ENCODE measurements at places on chromosomes 4 and X.

DNA sequence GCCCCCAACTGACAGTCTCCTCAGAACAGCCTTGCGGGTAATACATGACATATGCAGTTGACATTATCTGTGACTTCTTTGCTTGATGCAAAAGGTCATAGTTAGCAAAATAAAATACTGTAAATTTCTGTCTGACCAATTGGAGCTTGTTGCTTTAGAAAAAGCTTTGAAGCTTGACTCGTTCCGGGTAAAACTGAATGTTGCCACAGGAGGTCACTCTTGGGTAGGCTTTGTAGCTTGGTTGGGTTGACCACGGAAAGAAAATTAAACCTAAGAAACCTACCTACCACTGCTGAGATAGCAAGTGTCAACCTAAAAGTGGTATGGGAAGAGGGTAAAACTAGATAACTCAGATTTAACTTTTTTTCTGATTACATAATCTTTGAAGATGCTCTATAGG is 23.2 kb downstream of the PRPS2 start:
- peaks cover 23% of the 10 kb centered on the region for H3K36me3 ChIP-seq
- no peak overlapping the region for H3K4me3 ChIP-seq
- peaks cover 2% of the 10 kb centered on the region for H3K4me1 ChIP-seq
- H3K27me3 ChIP-seq: no peaks in the 10 kb centered on the region
- DNase-seq: peak; percentile 56

DNA sequence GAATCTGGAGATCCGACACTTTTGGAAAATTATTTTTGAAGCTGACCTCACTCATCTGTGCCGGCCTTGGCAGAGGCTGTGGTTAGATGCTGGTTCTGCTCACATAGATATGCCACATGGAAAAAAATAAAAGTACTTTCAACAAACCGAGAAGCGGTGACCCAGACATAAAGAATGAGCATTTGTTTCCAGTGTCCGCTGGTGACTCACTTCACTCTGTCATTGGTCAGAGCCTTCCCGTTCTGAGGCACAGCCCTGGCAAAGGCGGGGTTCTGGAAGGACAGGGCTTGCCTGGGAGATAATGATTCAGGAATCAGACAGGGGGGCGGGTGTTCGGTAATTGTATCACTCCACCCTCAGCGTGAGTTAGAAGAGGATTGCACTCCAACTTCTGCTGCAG is 172.4 kb upstream of the MXRA5 start:
- DNase-seq: no peak
- no peaks in the 10 kb centered on the region for H3K27me3 ChIP-seq
- H3K4me1 ChIP-seq: no peaks in the 10 kb centered on the region

DNA sequence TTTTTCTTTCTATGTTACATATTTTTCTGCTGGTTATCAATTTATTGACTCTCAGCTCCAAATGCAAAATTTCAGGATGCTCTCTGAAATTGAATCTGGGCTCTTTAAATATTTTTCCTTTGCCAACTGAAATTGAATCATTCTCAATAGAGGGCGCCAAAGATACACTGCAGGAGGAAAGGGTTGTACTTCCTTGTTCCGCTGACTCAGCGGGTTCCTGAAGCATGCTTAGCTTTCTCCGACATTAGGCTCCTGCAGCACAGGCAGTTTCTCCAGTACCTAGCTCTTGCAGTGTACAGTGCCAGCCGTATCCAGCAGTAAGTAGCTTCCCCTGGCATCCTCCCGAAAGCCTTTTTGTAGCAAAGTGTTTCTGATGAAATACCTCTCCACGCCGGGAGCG is 28.8 kb upstream of the CFAP47 start:
- DNase-seq: no peak
- no peaks in the 10 kb centered on the region for H3K4me1 ChIP-seq
- no peak overlapping the region for H3K4me3 ChIP-seq
- H3K27ac ChIP-seq: no peak overlapping the region
- no peaks in the 10 kb centered on the region for H3K27me3 ChIP-seq
- no peaks in the 10 kb centered on the region for H3K36me3 ChIP-seq

DNA sequence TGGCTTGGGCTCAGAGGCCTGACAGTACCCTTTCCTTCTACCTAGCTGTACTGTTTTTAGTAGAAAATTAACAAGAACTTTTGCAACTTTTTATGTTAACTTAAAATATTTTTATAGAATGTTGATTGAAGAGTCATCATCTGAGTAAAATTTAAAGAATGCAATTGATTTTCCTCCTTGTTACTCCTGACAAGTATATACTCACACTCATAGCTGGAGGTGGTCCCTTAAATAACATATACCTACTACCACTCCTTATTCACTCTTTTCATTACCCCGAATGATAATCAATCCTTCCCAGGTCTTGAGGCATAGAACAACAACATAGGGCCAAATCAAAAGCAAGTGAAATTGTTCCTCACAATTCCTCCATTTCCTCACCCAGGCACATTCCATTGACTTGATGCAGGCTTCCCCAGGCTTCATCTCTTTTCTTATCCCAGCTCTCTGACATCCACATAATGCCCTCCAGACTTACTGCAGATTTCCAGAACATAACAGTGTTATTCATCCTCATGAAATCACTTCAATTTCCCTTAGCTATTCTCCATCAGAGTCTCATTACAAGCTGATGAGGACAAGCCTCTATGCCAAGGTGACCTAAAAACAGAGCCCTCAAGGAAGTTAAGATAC is 73.2 kb upstream of the ANXA10 start:
- DNase-seq: no peak
- no peaks in the 10 kb centered on the region for H3K27me3 ChIP-seq
- H3K4me3 ChIP-seq: no peak overlapping the region
- H3K4me1 ChIP-seq: no peaks in the 10 kb centered on the region

DNA sequence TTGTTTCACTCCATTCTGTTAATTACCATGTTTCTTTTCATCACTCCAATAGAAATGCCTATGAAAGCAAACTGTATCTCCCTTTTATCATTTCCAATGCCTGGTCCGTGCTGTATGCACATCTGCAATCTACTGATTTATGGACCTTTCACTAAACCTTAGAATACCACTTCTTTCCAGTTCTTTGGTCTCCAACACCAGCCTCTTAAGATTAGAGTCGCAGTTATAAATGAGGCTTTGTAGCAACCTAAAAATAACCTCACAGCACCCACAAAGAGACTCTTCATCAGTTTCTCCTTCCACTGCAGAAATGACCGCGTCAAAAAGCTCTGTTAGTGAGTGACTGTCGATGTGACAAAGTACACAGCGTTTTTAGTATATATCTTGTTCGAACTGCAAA is 282.6 kb downstream of the ADGRA3 start:
- no peaks in the 10 kb centered on the region for H3K27me3 ChIP-seq
- no peak for DNase-seq
- H3K4me1 ChIP-seq: no peaks in the 10 kb centered on the region
- no peak overlapping the region for H3K27ac ChIP-seq
- H3K4me3 ChIP-seq: no peak overlapping the region
- no peaks in the 10 kb centered on the region for H3K36me3 ChIP-seq

GRCh38 chr4:1277667-1278665 is 11.7 kb upstream of the MAEA start:
- peaks cover 1% of the 10 kb centered on the region for H3K4me1 ChIP-seq
- no peak overlapping the region for H3K27ac ChIP-seq
- no peak overlapping the region for H3K4me3 ChIP-seq
- H3K27me3 ChIP-seq: peaks cover 5% of the 10 kb centered on the region
- no peak for DNase-seq
- no peaks in the 10 kb centered on the region for H3K36me3 ChIP-seq

DNA sequence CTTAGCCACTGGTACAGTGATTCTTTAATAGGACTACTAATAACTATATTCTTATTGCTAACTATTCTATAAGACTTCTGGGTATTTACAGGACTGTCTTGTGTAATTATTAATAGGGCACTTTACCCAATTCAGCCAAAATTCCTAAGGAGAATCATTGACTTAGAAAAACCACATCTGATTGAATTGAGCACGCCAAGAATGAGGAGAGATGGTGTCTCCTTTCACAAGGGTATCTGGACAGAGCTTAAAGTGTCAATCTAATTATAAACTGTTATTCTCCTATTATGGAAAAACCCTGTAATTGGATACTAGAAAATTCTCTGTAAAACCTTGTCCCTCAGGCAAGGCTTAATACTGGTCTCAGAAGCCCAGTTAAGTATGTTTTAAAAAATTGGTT is 111.1 kb upstream of the TLL1 start:
- H3K27ac ChIP-seq: no peak overlapping the region
- no peaks in the 10 kb centered on the region for H3K27me3 ChIP-seq
- H3K4me3 ChIP-seq: no peak overlapping the region
- no peak for DNase-seq
- H3K36me3 ChIP-seq: no peaks in the 10 kb centered on the region

DNA sequence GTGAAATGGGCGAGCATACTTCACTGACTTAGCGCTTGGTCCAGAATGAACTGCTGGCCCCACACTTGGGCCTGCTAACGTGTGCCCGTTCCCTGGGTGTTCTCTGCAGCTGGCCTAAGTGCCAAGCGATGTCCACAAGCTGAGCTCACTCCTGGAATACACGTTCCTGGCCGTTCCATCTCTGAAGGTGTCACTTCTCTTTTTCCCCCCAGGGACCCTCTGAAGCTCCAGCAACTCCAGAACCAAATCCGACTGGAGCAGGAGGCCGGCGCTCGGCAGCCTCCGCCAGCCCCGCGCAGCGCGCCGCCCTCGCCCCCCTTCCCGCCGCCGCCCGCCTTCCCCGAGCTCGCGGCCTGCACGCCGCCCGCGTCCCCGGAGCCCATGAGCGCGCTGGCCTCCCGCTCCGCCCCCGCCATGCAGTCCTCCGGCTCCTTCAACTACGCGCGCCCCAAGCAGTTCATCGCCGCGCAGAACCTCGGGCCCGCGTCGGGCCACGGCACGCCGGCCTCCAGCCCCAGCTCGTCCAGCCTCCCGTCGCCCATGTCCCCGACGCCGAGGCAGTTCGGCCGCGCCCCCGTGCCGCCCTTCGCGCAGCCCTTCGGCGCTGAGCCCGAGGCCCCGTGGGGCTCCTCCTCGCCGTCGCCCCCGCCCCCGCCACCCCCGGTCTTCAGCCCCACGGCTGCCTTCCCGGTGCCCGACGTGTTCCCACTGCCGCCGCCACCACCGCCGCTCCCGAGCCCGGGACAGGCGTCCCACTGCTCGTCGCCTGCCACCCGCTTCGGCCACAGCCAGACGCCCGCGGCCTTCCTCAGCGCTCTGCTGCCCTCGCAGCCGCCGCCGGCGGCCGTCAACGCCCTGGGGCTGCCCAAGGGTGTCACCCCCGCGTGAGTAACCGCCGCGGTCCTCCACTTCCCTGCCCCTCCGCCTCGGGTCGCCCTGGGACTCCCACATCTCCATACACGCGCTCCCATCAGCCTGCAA is 132.3 kb downstream of the CBR4 start:
- DNase-seq: no peak
- peak overlapping the region; percentile 57 for H3K4me3 ChIP-seq
- H3K36me3 ChIP-seq: peaks cover 2% of the 10 kb centered on the region
- H3K4me1 ChIP-seq: peaks cover 26% of the 10 kb centered on the region
- H3K27ac ChIP-seq: no peak overlapping the region

- no peaks in the 10 kb centered on the region for H3K4me1 ChIP-seq
- DNase-seq: no peak
- H3K27ac ChIP-seq: no peak overlapping the region
- H3K4me3 ChIP-seq: no peak overlapping the region
- no peaks in the 10 kb centered on the region for H3K27me3 ChIP-seq
- peaks cover 61% of the 10 kb centered on the region for H3K36me3 ChIP-seq
Observed at GRCh38 chr4:147950841-147951240, 219.0 kb downstream of the ARHGAP10 start.

DNA sequence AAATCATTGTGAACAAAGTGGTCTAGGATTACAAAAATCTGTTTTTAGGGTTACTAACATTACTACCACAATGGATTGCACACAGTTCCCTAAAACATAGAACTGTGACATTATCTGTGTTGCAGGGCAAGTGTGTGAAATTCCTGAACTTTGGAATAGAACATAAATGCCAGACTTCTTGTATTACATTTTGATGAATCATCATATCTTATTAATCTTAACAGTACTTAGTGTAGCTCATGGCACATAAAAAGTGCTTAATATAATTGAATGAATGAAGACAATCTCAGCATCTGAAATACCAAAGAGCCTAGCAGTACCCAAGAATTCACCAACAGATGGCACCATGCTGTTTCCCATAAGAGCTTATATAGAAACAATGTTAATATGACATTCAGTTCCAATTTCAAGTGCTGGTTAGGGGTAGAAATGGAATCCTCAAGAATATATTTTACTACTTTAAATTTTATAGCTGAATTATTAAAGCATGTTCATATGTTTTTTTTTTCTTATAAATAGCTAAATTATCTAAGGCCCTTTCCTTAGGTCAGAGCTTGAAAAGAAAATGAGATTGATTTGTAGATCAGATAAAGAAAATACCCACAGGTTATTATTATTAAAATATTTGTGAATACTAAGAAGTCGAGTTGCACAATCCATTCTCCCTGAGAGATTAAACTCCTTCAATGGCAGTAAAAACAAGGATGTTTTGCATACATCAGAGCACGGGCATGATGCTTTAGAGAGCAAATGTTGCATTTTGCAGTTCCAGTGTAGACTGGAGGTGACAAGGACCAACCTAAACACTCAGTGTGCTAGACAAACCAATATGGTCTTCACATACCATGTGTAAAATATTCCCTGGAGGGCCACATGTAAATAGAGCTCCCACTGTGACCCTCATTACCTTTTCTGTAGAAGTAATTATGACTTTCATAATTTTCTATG is 25.7 kb upstream of the SHISA3 start:
- DNase-seq: no peak
- peaks cover 8% of the 10 kb centered on the region for H3K27me3 ChIP-seq
- H3K4me3 ChIP-seq: no peak overlapping the region
- H3K4me1 ChIP-seq: no peaks in the 10 kb centered on the region
- H3K36me3 ChIP-seq: no peaks in the 10 kb centered on the region

DNA sequence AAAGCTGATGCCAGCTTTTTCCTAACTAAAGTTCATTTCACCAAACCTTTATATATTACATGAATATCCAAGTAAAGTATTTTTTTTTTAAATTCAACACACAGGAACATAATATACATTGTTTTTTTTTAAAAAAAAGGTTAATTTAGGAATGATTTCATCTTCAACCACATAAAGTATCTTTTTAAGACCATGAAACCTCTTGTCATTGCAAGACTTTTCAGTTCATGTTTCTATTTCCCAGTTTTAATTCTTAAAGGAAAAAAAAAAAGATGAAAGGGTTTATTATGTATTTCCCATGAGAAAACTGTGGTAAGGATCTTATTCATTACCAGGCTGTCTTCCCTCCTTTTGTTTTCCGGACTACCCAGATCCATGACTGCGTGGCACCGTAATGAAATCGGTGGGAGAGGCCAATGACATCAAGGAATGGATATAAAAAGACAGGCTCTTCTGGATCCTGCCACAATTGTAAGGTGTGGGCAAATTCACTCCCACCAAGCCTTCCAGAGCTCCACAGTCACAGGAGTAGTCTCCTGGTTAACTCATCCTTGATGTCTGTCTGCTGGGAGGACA is 84.7 kb upstream of the CBR4 start:
- H3K27me3 ChIP-seq: peaks cover 2% of the 10 kb centered on the region
- H3K4me1 ChIP-seq: no peaks in the 10 kb centered on the region
- DNase-seq: no peak
- no peak overlapping the region for H3K4me3 ChIP-seq
- H3K27ac ChIP-seq: no peak overlapping the region
